ENCODE measurements at places on chromosomes 16 and 17.

DNA sequence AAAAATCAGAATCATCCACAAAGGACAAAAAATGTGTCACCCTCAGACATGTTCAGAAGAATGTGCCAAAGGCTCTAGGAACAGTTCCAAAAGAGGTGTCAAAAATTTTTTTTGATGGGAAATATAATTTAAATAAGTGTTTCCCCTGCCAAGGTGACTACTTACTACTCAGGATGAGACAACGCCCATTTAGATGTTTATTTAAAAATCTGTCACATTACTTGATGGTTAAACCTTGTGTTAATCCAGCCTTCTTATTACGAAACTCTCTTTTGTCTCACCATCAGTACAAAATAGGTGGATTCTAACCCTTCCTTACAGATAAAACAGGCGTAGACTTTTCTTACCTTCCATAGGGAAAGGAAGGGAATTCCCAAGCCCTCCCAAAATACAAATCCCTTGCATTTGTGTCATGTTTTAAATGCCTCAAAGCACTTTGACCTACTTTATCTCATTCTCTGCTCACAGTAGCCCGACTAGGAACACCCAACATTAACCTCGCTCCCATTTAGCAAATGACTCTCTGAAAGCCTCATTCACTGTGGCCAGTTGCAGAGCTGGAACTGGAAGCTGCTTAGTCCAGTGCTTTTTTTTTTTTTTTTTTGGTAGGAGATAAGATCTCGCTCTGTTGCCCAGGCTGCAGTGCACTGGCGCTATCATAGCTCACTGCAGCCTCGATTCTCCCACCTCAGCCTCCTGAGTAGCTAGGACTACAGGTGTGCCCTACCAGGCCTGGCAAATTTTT is 5.8 kb upstream of the GNA13 start:
- no peak for DNase-seq

- no peak for DNase-seq
Measured at GRCh38 chr17:32993977-32994376, 2.3 kb downstream of the SPACA3 start.

DNA sequence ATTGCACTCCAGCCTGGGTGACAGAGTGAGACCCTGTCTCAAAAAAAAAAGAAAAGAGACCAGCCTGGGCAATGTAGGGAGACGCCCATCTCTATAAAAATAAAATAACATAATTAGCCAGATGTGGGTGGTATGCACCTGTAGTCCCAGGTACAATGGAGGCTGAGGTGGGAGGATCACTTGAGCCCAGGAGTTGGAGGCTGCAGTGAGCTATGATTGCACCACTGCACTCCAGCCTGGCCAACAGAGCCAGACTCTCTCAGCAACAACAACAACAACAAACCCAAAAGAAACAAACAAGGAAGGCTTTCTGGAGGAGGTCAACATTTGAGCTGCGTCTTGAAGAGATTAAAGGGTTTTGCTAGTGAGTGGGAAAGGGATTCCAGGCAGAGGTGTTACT is 8.3 kb downstream of the EEF2K start:
- DNase-seq, result no peak

- no peak for DNase-seq
Measured at GRCh38 chr16:2317231-2318020, 23.1 kb downstream of the ABCA3 start.

- DNase-seq, result no peak
Measured at GRCh38 chr17:66687570-66688284, 147.2 kb upstream of the CACNG5 start.

All from activated naive CD8-positive, alpha-beta T cell treated with anti-CD3 and anti-CD28 coated beads for 36 hours (primary cell).